ENCODE measurements at places on chromosomes 5 and 9. TPM values are rescaled to one million over a fixed set of nuclear protein-coding genes. Genes with fewer than 3 reads are reported as not detected.

Gene NOXA1
- total RNA-seq = 0.46 TPM

Gene COL5A1
- total RNA-seq = 0.30 TPM

Gene NEUROG1
- total RNA-seq = not detected

Gene FREM1
- total RNA-seq = not detected

Gene PLEKHG4B
- 0.10 TPM for total RNA-seq

Gene DIAPH1
- 297 TPM for total RNA-seq

Gene SOWAHA
- total RNA-seq = not detected

Gene NUTM2F
- total RNA-seq = not detected

Gene PRUNE2
- 0.42 TPM for total RNA-seq

Gene IL5
- 0.25 TPM for total RNA-seq

Gene TXNDC8
- total RNA-seq = not detected

Gene SPINK7
- not detected for total RNA-seq

Gene PCDHA4
- not detected for total RNA-seq

Gene FOXI1
- not detected for total RNA-seq

Gene FGF18
- total RNA-seq = 0.10 TPM

Gene CCNH
- total RNA-seq = 43.1 TPM

Gene IGFBPL1
- total RNA-seq = not detected

Gene EFCAB9
- total RNA-seq = not detected

Gene CLTA
- 158 TPM for total RNA-seq

Gene LHX3
- not detected for total RNA-seq

Gene RLN1
- 2.6 TPM for total RNA-seq

Gene ASTN2
- total RNA-seq = 4.1 TPM

Gene IPO11
- 29.9 TPM for total RNA-seq

Gene PHYHD1
- 2.2 TPM for total RNA-seq

Gene SNX18
- total RNA-seq = 19.7 TPM

Gene SERINC5
- total RNA-seq = 85.7 TPM

Gene ZFR
- 46.6 TPM for total RNA-seq

Gene SLC46A2
- total RNA-seq = not detected

Gene GABRP
- not detected for total RNA-seq

Gene AGXT2
- not detected for total RNA-seq

Gene TRIM7
- total RNA-seq = 0.29 TPM

Gene CCDC192
- total RNA-seq = not detected

Gene THBS4
- total RNA-seq = 0.64 TPM

Gene PTCD2
- 8.1 TPM for total RNA-seq

Gene IRX1
- not detected for total RNA-seq

Gene PCDH12
- total RNA-seq = 0.73 TPM

Gene HAPLN1
- total RNA-seq = not detected

Gene TRAF2
- 49.4 TPM for total RNA-seq

Gene C9orf152
- total RNA-seq = not detected

Gene CCL19
- total RNA-seq = not detected

Gene PELO
- 7.8 TPM for total RNA-seq

Gene C9orf153
- 0.12 TPM for total RNA-seq

Gene CCL28
- 15.1 TPM for total RNA-seq

Gene DRD1
- total RNA-seq = not detected
